Stimulated activated CD8-positive, alpha-beta memory T cell treated with anti-CD3 and anti-CD28 coated beads, Interleukin-2, amount 100 ng/mL, for 1 hour (primary cell): ENCODE measurements at places on chromosomes 12 and 14.

- DNase-seq = no peak
Measured at GRCh38 chr14:90409209-90409730, 12.4 kb downstream of the CALM1 start.

- no peak for DNase-seq
Measured at GRCh38 chr14:92450351-92451070, 63.1 kb upstream of the RIN3 start.

DNA sequence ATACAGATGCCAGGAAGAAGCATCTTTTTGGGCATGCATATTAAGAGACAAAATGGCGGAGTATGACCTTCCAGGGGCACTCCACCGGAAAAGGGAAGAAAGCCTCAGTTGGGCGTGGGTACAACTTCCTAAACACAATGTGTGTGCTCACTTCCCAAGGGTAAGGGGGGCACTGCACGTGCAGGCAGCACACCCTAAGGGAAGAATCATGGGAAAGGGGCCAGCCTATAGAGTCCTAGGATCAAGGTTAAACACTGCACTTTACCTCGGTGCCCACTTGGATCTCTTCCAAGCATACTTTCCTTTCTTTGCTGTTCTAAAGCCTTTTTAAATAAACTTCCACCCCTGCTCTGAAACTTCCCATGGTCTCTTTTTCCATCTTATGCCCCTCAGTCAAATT is 14.8 kb downstream of the OR6J1 start:
- DNase-seq = no peak

GRCh38 chr12:116919706-116920485 is 9.1 kb downstream of the FBXW8 start:
- no peak for DNase-seq

GRCh38 chr14:106069804-106070625 is 543.6 kb downstream of the TMEM121 start:
- DNase-seq = no peak

- no peak for DNase-seq
Measured at GRCh38 chr12:66387117-66387516, 84.8 kb downstream of the HELB start.

DNA sequence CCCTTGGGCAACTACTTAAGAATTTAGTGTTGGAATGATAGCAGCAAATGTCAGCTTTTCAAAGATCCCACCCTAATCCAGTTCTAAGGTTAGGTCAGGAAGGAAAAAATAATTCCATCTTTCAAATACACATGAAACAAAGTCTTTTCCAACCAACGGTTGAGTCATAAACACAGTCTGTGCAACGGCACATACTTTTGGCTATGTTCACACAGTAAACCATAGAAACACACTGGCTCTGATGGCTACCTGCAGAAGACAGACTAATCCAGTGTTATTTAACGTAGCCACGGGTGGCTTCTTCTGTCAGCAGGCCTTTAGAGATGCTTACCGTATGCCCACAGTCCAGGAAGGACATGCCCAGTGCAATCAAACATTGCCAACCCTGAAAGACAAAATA is 35.7 kb downstream of the HIGD1C start:
- DNase-seq = no peak

- DNase-seq = no peak
Measured at GRCh38 chr14:60197629-60198303, 32.6 kb upstream of the DHRS7 start.

- no peak for DNase-seq
Measured at GRCh38 chr12:99253068-99253467, 394.5 kb upstream of the GARIN6 start.

GRCh38 chr12:115990241-115990640 is 287.3 kb downstream of the MED13L start:
- no peak for DNase-seq

GRCh38 chr12:5656836-5657235 is 224.9 kb downstream of the NTF3 start:
- no peak for DNase-seq

DNA sequence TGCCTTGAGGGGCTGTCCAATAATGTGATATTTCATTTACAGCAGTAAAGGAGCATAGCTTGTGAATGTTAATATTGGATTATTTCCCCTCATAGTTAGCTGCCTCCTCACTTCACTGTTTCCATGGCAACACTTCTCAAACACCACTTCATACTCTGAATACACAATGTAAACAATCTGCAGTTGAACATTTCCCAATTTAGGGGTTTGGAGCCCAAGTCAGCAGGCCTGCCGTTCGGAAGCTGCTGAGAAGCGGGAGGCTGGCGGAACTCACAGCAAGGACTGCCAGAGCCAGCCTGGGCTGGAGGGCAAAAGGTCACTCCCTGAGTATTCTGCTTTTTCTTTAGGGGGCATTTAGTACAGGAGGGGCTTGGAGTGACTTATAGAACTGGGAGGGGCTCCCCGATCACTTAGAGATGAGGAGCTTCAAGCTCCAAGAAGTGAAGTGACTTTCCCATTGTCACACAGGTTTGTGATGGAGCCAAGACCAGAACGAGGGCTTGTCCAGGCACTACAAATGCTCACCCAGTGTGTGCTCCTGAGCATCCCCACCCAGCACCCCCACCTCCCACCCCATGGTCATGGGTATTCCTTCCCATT is 12.1 kb upstream of the SLC24A4 start:
- DNase-seq = no peak
